Activated CD4-positive, alpha-beta T cell treated with anti-CD3 and anti-CD28 coated beads, Interleukin-10, Interleukin-2, amounts not matched to agents 100 ng/mL and 50 ng/mL, durations not matched to agents 16 hours and 8 hours (primary cell): ENCODE measurements at places on chromosomes 6 and 20.

GRCh38 chr6:12595161-12595811 is 121.3 kb upstream of the PHACTR1 start:
- DNase-seq: no peak

GRCh38 chr20:49482621-49483017 is at the start of gene KCNB1:
TSS of gene KCNB1 (minus strand) at chr20:49482668. CDS start at chr20:49482480, 188 bp downstream.
- DNase-seq: peak; percentile 26

DNA sequence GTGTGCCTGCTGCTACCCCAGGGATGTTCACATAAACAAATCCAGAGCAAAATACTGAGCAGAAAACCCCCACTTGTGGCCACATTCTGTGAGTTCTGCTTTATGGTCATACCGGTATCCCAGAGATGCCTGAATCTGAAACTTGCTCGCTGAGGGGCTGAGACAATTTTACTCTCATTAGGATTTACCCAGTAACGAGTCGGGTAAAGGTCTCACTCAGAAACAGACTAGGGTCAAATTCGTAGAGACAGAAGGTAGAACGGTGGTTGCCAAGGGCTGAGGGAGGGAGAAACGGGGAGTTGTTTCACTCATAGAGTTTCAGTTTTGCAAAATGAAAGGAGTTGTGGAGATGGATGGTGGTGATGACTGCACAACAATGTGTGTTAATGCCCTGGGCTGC is 45.4 kb upstream of the NKX2-2 start:
- peak; percentile 83 for DNase-seq

GRCh38 chr6:116556065-116556464 is 2.5 kb downstream of the CALHM4 start:
- DNase-seq: no peak
